ENCODE measurements at places on chromosomes 16 and 17. TPM values are rescaled to one million over a fixed set of nuclear protein-coding genes. Genes with fewer than 3 reads are reported as not detected.

Gene KRTAP2-3
- not detected for polyA plus RNA-seq

DNA sequence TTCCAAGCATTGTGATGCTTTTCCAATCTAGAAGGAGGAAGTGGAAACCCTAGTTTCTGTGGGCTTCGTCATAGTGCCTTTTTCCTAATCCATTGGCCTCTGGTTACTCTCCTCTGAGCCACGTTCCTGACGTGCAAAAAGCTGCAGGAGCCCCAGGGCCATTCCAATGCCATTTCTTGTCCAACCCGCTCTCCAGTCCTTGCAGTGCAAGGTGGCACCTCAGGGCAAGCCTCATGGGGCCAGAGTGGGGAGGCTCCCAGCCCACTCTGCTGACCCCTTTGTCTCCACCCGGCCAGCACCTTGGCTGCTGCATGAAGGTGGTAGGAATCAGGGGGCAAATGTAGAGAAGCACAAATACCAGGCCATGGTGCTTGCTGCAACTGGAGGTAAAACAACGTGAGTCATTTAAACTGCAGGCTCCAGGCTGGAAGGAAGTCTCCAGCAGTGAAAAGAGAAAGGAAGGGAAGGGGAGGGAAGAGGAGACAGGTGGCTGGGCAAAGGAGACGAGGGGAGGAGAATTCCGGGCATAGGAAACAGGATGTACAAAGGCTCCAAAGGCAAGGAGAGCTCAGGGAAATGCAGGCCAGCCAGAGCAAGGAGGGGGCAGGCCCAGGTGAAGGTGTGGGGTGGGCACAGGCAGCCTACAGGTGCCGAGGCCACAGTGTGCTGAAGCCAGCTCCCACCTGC lies 168.2 kb upstream of the TNRC6C start:
- no peak for DNase-seq

DNA sequence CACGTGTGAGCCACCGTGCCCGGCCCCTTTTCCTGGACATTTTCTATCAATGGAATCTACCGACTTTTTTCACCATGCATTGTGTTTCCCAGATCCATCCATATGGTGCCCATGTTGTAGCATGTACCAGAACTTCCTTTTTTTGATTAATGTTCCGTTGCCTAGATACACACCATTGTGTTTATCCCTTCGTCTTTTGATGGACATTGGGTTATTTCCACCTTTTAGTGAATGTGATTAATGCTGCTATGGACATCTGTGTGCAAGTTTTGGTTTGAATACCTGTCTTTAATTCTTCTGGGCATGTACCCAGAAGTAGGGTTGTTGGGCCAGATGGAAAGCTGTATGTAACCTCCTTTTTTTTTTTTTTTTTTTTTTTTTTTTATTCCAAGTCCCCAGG lies 79.8 kb downstream of the NT5M start:
- no peak for DNase-seq

- DNase-seq = no peak
Measured at GRCh38 chr17:33302394-33302793, 9.3 kb upstream of the ASIC2 start.

DNA sequence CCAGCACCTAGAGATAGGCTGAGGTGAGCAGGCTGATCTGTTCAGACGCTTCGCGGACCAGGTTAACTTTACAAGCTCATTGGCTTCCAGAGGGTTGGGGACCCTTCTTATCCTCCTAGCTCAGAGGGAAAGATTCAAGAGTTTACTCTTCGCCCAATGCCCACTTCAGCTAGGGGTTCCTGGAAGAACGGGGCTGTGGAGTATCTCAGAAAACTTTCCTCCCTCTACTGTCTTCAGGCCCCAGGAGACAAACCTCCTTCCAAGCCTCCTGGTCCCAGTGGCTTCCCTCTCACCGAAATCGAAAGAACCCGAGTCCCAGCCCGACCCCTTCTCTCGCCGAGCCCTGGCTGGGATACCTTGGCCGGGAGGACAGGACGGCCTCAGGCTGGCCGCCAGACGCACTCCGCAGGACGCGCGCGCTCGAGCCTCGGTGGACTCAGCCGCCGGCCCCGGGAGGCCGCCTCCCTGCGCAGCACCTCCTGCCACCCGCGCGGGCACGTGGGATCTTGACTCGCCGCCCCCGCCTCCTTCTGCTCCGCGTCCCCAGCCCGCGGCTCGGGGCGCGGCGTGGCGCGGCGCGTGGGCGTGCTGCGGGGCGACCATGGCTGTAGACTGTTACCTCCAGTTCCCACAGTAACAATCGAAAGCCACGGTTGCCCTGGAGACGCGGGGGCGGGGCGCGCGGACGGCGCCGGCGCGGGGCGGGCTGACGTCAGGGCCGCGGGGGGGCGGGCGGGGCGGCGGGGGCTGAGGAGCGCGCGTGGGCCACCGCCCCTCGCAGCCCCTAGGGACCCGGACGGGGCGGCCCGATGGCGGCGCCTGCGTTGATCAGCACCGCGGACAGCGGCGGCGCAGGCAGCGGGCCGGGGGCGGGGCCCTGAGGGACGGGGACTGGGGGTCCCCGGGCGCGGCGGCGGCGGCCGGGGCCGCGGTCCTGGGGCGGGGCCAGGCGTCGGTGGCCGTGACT lies 5.3 kb upstream of the HIC1 start:
- DNase-seq = peak; percentile 72

DNA sequence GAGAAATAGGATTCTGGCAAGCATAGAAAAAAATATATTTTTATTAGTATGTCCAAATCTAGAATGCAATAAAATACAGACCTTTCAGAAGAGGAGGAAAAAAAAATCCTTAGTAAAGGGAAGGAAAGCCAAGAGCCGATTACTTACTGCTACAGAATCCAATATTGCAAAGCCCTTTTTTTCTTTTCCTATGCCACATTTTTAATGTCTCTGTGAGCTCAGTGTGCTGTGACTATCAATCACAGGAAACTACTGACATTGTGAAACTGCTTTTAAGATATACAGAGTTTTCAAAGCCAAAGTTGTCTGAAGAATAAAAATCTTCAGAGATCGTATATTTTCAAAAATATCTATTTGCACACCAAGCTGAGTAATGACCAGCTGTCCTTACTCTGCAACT lies 120.4 kb downstream of the CHD9NB start:
- DNase-seq = no peak

- DNase-seq = no peak
Measured at GRCh38 chr17:64102627-64103390, 27.1 kb downstream of the ERN1 start.

DNA sequence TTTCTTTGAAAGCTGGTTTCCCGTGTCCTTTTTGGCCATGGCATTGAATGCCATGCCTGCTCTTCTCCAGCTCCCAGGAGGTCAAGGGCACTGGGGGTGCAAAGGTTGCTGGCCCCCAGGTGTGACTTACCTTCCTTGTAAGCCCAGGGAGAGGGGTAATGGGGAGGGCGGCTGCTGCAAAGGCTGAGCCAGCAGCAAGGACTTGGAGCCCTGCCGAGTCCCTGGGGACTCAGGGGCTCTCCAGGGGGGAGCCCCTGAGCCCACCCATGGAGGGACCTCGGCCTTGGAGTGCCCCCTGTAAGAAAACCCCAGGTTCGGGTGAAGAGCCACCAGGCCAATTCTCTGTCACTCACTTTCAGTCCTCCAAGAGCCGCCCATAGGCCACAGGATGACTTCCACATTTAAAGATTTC lies 5.9 kb upstream of the CCL22 start:
- DNase-seq = no peak

GRCh38 chr17:2253768-2254406 lies 49.7 kb downstream of the SMG6 start:
- DNase-seq = no peak

Gene UMOD
- polyA plus RNA-seq = not detected

DNA sequence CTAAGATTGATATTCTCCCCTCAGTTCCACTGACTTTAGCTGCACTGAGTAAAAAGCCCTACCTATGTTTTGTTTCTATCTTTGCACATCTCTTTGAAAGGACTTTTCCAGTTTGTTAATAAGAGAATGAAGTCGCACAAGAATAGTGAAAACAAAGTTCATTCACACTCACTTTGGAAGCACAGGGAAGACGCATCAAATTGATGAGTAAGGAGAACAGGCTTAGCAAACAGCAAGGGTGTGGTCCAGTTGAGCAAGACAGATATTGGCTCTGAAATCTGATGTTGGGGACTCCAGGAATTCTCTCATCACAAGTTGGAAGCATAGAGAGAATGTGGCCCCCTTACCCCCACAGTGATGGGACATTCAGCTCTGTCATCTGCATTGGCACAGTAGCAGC lies 221.3 kb downstream of the CDH11 start:
- no peak for DNase-seq

- peak; percentile 87 for DNase-seq
Measured at GRCh38 chr17:64411999-64412771, 21.5 kb upstream of the PECAM1 start.

Gene CCDC78
- 0.96 TPM for polyA plus RNA-seq

GRCh38 chr17:40613467-40614154 lies 34.0 kb downstream of the SMARCE1 start:
- DNase-seq = no peak

DNA sequence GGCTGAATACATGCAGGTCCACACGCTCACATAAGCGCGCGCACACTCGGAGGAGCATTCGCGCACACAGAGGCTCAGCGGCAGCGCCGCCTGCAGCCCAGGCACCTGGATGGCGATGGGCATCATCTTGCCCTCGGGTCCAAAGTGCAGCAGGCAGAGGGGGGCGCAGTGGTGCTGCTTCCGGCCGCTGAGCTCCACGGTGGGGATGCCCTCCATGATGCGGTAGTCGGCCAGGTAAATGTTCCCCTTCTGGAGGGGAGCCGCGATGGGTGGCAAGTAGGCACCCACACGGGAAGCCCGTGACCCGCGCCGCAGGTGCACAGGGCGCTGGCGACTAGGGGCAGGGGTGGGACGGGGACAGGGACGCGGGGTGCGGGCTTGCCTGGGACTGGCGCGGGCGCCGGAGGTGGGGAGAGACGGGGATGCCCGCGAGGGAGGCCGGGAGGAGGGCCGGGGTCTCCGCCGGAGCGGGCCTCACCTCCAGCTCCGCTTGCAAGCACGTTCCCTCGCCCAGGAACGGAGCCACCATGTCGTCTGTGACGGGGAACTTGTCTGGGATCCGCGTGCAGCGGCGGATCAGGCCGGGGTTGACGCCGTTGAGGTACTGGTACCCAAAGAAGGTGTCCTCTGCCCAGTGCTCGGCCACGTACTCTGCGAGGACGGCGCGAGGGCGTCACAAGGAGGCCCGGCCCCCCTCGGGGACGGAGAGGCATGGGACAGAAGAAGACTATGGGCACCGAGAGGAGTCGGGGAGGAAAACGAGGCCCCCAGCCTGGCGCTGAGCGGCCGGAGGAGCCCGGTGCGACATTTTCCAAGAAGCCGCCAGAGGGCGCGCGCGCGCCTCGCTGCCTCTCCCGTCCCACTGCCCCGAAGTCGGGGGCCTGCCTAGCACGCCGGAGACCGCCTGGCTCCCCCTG lies 8.0 kb downstream of the ALOX12B start:
- DNase-seq = peak; percentile 62

- no peak for DNase-seq
Measured at GRCh38 chr17:35377068-35377467, 3.6 kb upstream of the SLFN11 start.

GRCh38 chr17:76156662-76156991 lies 15.6 kb upstream of the FOXJ1 start:
- no peak for DNase-seq

Gene EIF5A
- 398 TPM for polyA plus RNA-seq

DNA sequence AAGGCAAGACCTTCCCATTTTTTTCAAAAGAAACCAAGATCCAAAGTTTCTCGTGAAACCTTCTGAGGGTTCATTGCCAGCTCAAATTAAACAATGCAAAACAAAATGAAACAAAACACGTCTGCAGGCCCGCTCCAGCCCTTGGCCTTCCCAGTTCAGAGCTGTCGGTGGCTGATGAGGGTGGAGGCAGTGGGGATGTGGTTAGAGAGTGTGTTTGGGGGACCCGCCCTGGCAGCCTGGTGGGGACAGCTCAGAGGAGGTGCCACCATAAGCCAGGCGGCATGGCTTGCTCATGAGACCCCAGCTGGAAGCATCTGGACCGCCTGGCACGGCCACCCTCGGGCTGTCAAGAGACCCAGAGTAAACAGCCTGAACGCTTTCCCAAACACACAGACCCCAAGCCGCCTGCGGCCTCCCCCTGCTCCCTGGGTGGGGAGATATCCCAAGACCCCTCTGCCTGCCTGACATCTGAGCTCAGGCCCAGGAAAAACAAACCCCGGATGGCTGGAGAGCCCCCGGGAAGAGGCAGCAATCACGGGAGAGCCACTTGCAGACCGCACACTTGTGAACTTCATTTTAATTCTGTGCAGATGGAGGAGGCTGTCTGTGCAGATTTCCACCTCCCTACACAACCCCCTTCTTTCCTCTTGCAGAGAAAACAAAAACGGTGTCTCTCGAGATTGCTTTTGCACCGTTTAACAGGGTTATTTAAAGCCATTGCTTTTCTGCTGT lies 35.4 kb upstream of the LITAF start:
- DNase-seq = no peak

- peak; percentile 35 for DNase-seq
Measured at GRCh38 chr17:1709403-1709951, 700 bp downstream of the TLCD2 start.

DNA sequence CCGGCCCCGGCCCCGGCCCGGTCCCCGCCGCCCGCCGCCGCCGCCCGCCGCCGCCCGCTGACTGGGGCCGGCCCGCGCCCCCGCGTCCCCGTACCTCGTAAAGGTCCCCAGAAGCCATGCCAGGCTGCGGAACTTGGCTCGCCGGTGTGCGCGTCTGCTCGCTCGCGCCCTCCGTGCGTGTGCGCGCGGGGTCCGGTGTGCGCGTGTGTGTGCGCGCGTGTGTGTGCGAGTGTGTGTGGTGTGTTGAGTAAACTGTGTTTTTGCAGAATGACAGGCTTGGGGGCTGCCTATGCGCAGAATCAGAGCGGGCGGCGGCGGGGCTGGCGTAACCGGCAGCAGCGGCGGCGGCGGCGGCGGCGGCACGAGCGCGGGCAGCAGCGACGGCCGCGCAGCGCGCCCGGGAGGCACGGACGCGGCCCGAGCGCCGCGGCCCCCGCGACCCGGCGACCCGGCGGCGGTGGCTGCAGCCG lies 307 bp downstream of the CDYL2 start:
- DNase-seq = peak; percentile 22

Gene KIF19
- not detected for polyA plus RNA-seq

GRCh38 chr16:87608400-87608985 lies 6.2 kb downstream of the JPH3 start:
- DNase-seq = no peak

Gene USP31
- polyA plus RNA-seq = 0.15 TPM

Gene RNF40
- polyA plus RNA-seq = 14.8 TPM

- DNase-seq = no peak
Measured at GRCh38 chr17:29565643-29566472, 979 bp downstream of the ABHD15 start.

GRCh38 chr16:76653390-76654026 lies 376.3 kb downstream of the CNTNAP4 start:
- DNase-seq = no peak

Gene MTMR4
- 8.4 TPM for polyA plus RNA-seq
